ENCODE measurements at places on chromosomes 7 and 10.

GRCh38 chr7:21603462-21603861 is 60.6 kb downstream of the DNAH11 start:
- no peak for DNase-seq

- DNase-seq: no peak
Measured at GRCh38 chr7:115477193-115477651, 553.3 kb downstream of the TFEC start.

DNA sequence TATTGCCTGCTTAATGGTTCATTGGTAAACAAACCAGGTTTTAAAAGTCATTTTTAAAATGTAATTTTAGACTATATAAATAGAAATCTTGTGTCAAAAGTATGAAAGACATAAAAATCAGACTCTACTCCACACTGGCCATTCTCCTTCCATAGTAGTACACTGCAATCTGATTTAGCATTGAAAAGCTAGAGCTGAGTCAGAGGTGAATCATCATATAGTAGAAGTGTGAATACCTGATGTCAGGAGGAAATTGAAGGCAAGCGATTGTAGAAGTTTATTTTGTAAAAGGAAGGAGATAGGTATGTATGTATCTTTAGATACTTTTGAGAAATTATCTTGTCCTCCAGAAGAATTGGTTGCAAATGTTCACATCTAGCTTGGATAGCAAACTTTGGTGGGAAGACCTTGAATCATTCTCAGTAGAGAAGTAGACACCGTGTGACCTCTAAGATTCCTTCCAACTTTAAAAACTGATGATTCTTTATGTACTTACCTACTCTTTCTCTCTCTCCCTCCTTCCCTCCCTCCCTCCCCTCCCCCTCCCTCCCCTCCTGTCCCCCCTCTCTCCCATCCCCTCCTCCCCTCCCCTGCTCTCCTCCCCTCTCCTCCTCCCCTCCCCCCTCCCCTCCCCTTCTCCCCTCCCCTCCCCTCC is 88.1 kb downstream of the BTAF1 start:
- peak; percentile 3 for DNase-seq

- no peak for DNase-seq
Measured at GRCh38 chr10:7896297-7896696, 78.0 kb downstream of the TAF3 start.

DNA sequence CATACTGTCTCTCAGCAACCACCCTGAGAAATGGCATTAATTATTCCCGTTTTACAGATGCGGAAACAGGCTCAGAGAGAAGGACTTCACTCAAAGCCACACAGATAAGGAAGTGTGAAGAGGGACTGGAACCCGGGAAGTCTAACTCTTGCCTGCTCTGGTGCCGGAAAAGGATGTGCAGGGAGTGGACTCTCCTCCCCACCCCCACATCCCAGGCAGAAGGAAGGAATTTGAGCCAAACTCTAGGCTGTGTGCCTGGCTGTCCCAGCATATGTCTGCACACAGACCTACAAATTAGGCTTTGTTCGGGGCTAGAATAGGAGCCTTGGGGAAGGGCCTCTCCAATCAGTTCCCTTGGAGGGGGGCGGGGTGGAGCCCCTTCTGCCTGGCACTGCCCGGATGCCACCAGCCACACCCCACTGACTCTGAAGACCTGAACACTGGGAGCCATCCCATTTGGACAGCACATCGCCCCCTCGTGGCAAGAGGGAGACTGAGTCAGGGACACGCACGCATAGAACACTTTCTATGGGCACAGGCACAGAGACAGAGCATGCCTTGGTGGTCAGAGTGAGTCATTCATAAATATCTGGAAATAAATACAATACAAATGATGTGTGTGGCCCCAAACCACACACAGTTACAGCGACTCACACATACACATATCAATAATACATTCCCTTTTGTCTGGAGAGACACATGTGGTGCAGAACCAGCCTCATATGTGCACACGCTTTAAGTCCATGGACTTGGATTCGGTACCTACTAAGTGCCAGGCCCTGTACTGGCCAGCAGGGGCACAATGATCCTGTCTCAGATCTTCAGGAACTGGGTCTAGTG is 13.1 kb downstream of the LZTS2 start:
- DNase-seq: peak; percentile 33

All from bone marrow (tissue), 2 donors.